ENCODE measurements at places on chromosomes 7 and 10.

- DNase-seq = no peak
Observed at GRCh38 chr10:3805791-3806461, 20.9 kb upstream of the KLF6 start.

- no peak for DNase-seq
Observed at GRCh38 chr7:90225181-90225580, 13.6 kb downstream of the STEAP2 start.

GRCh38 chr7:115269486-115269885, 347.6 kb downstream of the MDFIC start:
- DNase-seq = no peak

DNA sequence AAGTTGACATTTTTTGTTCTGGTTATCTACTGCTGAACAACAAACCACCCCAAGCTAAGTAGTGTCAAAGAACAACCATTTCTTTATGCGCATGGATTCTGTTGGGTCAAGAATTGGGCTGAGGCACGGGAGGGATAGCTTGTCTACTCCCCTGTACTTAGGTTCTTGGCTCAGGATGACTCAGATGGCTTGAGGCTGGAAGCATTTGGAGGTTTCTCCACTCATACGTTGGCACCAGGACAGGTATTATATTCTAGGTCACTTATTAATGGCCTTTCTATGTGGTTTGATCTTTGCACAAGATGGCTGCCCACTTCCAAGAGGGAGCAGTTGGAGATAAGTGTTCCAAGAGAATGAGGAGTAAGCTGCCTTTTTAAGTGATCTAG, 11.8 kb upstream of the TFAM start:
- no peak for DNase-seq

- no peak for DNase-seq
Observed at GRCh38 chr10:101749047-101750016, 26.6 kb downstream of the FGF8 start.

- no peak for DNase-seq
Observed at GRCh38 chr7:159027789-159028507, 116.7 kb downstream of the VIPR2 start.

DNA sequence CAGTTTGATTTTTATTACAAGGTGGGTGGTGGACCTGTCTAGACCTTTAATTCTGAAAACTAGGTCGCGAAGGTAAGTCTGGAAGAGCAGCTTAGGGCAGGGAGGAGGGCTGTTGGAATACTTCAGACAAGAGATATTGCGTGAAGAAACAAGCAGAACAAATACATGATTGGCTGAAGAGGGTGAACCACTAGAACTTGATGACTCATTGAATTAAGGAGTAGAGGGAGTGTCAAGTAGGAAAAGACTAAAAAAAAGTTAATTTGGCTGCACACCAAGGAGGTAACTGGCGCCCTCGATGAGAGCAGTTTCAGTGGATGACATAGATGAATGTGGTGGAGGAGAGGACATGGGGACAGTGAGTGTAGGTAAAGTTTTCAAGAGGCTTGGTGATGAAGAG, 41.3 kb downstream of the WNT2 start:
- no peak for DNase-seq

GRCh38 chr7:30789334-30789711, 18.1 kb downstream of the MINDY4 start:
- DNase-seq = no peak

- DNase-seq = no peak
Observed at GRCh38 chr7:50304911-50305582, 531 bp downstream of the IKZF1 start.

GRCh38 chr7:125927556-125927955, 997.9 kb upstream of the POT1 start:
- DNase-seq = no peak

- no peak for DNase-seq
Observed at GRCh38 chr7:23347682-23348180, 48.6 kb downstream of the MALSU1 start.

DNA sequence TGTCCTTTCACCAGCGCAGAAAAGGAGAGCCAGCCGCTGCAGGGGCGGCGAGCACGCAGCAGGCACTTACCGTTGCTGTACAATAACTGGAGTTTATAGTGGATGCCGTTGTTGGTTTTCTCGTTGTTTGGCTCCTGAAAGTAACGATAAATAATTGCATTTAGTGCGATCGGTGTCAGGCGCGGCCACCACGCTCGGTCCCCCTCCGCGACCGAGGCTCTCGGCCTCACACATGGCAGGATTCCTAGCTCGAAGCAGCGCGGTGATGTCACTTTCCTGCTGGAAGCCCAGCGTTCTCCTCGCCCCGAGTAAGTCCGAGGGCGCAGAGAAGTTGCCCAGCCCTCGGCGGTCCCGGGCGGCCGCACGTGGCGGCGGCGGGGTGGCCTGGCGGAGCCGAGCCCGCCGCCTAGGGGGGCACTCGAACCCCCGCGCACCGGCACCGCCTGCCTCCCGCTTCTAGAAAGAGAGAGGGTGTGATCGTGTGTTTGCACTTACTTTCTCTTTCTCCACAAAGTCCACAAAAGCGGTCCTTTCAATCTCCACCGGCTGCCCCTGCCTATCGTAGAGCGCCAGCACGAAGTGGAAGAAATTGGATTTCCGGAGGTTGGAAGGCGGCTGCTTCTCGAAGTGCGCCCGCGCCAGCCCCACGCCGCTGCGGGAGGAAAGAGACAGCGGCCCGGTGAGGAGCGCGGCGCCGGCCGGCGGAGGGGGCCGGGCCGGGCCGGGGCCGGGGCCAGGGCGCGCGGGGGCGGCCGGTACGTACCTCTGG, 1.0 kb downstream of the EBF3 start:
- DNase-seq = no peak

GRCh38 chr7:85896531-85896930, 709.7 kb upstream of the SEMA3D start:
- DNase-seq = no peak

- peak; percentile 61 for DNase-seq
Observed at GRCh38 chr7:27189997-27190748, 5.1 kb upstream of the HOXA11 start.

- no peak for DNase-seq
Observed at GRCh38 chr7:99218406-99219184, 10.7 kb upstream of the KPNA7 start.

- DNase-seq = no peak
Observed at GRCh38 chr7:11485636-11486035, 346.4 kb downstream of the THSD7A start.

- no peak for DNase-seq
Observed at GRCh38 chr7:46448478-46448877, 527.4 kb upstream of the IGFBP3 start.

DNA sequence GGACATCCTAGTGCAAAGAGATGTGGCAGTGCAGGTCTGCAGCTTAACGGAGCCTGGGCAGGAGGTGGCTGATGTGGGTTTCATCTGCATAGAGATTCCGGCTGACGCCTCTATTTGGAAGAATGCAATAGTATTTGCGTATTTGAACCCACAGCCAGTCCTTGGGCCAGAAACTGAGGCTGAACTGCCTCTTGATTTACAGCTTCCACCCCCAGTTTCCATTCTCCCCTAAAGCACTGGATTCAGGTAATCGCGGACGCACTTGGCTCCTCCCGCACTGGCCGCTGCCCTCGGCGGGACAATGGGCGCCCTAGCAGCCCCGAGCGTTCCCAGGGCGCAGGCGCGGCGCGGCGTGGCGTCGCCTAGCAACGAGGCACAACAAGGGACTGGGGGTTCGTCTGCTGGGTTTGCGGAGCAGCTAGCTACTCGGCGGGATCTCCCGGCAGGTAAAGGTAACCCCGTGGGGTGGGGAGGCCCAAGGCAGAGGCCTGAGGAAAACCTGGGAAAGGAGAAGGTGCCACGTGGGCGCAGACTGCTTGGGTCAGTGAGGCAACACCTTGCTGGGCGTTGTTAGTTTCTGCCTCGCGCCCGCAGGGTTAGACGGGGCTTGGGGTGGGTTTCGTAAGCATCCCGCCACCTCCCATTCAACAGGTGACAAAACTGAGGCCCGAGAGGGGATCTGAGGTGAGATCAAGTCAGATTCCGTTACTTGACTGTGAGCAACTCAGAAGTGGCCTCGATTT, at the start of gene ARMC3:
ARMC3 (plus strand) TSS at position 393 of the 743 bp plus-strand sequence. CDS start 3,944 bp downstream, outside the sequence.
- DNase-seq = peak; percentile 73

DNA sequence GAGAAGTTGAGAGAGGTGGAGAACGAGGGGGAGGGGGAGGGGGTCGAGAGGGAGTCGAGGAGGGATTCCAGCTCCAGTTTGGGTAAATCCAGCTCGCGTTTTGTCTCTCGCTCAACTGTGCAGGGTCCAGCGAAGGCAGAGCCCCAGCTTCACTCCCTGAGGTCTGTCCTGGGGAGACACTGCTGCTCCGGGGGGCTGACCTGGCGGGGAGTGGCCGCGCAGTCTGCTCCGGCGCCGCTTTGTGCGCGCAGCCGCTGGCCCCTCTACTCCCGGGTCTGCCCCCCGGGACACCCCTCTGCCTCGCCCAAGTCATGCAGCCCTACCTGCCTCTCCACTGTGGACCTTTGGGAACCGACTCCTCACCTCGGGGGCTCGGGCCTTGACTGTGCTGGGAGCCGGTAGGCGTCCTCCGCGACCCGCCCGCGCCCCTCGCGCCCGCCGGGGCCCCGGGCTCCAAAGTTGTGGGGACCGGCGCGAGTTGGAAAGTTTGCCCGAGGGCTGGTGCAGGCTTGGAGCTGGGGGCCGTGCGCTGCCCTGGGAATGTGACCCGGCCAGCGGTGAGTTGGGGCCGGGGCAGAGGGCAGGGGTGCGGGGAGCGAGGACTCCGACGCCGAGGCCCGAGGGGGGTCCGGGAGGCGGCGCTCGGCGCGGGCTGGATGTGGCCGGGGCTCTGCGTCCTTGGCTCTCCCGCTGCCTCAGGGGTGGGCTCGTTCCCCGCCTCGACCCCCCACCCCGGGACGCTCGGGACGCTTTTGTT, at the start of gene TET1:
TET1 (plus strand) TSS at position 152 of the 757 bp plus-strand sequence. CDS start 12,002 bp downstream, outside the sequence.
- peak; percentile 85 for DNase-seq

DNA sequence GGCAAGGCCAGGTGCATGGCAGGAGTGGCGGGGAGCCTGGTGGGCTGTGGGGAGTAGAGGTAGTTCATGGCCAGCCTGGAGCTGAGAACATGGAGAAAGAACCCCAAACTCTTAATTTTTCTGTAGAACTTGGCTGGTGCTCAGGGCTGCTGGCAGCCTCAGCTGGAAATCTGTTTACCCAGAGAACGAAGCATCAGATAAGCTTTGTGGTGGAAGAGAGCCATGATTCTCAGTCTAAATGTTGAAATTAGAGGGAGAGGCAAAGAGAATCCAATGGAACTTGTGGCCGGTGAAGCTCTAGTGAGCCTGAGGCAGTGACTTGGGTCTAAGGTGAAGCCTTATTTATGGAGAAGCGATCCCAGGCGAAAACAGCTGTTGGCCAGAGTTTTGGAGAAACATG, 126.4 kb downstream of the CCDC3 start:
- DNase-seq = no peak

- DNase-seq = no peak
Observed at GRCh38 chr7:141200191-141201108, 126.6 kb downstream of the TMEM178B start.

DNA sequence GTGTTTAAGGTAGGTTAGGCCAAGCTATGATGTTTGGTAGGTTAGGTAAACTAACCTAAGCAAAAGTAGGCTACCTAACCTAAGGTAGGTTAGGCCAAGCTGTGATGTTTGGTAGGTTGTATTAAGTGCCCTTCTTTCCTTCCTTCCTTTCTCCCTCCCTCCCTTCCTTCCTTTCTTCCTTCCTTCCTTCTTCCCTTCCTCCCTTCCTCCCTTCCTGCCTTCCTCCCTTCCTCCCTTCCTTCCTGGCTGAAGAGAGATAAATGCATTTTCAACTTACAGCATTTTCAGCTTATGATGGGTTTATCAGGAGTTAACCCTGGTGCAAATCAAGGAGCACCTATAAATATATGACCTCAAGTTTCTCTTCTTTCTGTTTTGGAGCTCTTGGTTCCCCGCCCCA, 56.2 kb downstream of the SND1 start:
- DNase-seq = no peak

DNA sequence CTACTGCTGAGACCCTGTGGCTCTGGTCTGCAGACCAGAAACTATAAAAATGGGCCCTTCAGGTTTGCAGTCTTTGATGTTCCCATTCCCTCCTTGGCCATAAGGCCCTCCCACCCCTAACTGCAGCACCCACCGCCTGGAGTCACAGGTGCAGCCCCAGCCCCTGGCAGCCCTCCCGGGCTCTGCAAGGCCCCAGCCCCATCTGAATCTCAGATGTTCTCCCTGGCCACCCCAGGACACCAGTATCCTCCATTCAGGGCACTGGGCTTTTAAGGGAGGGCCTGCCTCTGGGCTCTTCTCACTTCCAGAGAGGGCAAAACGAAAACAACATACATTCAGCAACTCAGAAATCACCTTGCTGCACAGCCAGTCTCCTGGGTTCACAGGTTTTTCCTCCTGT, 107.7 kb upstream of the RET start:
- peak; percentile 31 for DNase-seq
